Vagina (tissue), 2 donors: ENCODE measurements at places on chromosomes 1 and 21.

GRCh38 chr1:53110370-53111072 is 31.9 kb downstream of the SLC1A7 start:
- DNase-seq = no peak

GRCh38 chr1:113758631-113759332 is 504 bp downstream of the PHTF1 start:
- DNase-seq = no peak

DNA sequence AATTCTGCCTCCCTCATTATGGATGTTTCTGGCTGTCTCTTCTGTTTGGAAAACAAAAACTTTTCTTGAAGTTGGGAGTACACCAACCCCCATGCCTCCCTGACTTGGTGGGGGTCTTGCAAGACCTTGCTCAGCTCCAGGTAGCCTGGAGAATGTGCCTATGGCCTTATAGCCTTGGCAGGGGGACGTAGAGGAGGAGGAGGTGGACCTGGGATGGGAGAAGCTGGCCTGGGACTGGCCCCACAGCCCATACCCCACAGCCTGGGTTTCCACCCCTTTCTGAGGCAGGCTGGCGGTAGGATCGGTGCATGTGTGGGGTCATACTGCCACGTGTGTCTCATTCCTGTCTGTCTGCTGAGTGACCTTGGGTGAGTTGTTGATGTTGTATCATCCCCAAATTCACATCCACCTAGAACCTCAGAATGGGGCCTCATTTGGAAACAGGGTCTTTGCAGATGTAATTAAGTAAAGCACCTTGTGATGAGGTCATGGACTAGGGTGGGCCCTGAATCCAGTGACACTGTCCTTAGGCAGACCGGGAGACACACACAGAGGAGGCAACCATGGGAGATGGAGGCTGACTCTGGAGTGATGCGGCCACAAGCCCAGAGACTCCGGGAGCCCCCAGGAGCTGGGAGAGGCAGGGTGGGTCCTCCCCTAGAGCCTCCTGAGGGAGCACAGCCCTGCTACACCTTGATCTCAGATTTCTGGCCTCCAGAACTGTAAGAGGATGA is 18.5 kb downstream of the OBSCN start:
- DNase-seq = no peak

- no peak for DNase-seq
These were observed 16.8 kb upstream of the SMYD2 start for GRCh38 chr1:214264196-214264595.

DNA sequence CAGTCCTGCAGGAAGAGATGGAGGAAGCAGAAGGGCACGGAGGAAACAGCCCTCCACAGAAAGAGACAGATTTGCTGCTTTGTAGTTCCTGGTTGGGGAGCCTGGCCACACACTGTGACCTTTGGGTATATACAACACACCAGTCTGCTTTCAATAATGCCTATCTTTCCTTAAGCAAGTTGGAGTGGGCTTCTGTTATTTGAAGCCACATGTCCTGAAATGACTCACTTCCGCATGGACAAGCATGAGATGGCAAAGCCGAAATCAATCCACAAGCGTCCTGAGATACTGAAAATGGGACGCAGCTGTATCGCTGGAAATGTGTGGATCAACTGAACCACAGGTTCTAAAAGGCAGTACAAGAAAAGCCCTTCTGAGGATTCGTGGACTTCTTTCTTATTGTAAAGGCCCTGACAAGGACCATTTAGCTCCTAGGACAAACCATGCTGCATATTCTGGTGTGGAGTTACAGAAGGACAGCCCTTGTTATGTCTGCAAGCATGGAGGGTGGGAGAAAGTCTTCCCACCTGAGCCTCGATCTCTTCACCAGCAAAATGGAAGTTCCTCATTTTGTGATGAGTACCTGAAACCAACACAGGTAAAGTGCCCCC is 22.7 kb upstream of the FHAD1 start:
- DNase-seq = no peak

GRCh38 chr1:180851995-180852887 is 60.5 kb upstream of the KIAA1614 start:
- no peak for DNase-seq

DNA sequence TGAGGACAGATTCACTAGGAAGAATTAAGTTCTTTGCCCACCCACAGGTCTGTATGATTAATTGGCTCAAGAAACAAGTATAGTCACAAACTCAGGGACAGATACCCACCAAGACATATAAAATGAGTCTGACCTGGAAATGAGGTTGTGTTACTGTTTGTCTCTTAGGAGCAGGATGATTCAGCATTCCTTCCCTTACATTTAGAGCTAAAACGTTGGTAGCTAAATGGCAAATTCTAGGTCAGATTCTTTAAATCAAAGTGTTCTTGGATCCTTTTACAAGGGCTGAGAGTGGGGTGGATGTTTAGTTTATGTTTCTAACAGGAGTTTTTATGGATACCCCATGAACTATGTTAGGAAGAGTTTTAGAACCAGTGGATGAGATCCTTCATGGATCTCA is 4.7 kb downstream of the RIMKLA start:
- DNase-seq = no peak

- no peak for DNase-seq
These were observed 25.5 kb upstream of the RGS8 start for GRCh38 chr1:182709855-182710254.

GRCh38 chr1:76238094-76238628 is 163.6 kb downstream of the ST6GALNAC3 start:
- DNase-seq = no peak

DNA sequence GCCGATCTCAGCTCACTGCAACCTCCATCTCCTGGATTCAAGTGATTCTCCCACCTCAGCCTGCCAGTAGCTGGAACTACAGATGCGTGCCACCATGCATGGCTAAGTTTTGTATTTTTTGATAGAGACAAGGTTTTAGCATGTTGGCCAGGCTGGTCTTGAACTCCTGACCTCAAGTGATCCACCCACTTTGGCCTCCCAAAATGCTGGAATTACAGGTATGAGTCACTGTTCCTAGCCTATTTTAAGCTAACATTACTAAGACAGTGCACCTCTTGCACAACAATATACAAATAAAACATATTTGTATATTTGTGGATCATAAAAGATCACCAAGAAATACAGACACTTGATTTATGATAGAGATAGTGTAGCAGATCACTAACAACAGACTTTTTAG is 139.1 kb downstream of the DUSP10 start:
- DNase-seq = no peak

GRCh38 chr1:30661311-30661710 is 62.1 kb downstream of the MATN1 start:
- no peak for DNase-seq

DNA sequence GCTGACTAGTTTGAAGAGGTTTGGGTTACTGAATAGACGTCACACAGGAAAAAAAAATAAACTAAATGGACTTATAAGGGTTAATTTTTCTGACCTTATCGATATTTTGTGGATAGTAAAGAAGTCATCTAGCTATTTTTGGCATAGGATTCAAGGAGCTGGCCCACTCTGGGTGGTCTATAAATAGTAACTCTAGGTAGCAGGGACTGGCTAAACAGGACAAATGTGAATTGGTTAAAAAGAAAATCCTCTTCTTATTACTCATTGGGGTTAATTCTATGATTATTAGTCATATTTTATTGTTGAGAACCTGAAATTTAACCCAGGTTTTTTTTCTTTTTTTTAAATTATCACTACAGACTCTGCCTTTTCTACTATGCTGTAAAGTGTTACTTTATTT is 61.7 kb downstream of the ATF6 start:
- no peak for DNase-seq

GRCh38 chr1:112717263-112717873 is 2.2 kb upstream of the PPM1J start:
- DNase-seq = no peak

DNA sequence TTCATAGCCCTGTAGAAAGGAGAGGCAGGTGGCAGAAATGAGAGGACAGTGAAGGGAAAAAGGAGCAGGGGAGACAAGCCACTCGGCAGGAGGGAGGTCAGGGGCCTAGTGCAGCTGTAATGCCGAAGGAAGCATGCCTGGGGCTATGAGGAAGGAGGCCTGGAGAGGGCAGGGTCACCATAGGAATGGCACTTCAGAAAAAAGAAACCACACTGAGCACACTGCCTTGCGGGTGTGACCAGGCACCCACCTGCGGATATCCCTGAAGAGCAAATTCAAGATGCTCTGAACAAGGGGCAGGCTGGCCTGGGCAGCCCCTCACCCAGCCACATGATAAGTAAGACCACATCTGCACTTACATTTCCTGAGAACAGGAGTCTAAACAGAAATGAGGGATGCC is 104.7 kb downstream of the JAK1 start:
- no peak for DNase-seq

- no peak for DNase-seq
These were observed 12.9 kb downstream of the RGS18 start for GRCh38 chr1:192171123-192171522.

DNA sequence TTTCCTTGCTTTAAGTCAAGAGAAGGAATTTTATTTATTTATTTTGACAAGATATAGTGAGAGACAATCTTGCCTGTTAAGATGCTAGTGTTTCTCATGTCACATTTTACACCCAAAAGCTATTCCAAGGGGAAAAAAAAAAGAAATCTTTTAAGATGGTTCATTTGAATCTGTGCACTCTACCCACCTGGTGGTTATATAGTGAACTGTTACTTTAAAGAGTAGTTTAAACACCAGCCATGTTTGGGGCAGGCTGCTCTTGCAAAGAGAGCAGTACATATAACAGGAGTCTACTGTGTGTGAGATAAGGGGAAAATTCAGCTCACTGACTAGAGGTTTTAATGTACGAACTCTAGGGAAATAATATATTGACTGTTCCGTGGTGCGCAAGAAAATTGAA is 3.3 kb upstream of the ELAVL4 start:
- no peak for DNase-seq

DNA sequence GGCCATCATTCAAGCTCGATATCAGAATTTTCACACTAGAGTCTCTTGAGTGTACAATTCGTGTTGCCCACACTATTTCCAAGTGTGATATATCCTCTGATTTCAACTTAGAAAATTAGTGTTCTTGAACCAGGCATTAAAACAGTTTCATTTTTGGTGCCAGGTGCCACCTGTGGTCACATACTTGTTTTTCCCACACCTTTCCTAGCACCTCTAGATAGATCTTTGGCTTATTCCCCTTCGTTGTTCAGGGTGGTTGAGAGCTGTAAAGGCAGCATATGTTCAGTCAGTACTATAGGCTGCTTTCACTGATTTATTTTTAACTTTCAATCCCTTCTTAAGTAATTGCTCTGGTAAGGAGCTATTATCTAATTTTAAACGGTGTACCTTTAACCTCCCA is 131.1 kb downstream of the NEK7 start:
- no peak for DNase-seq

DNA sequence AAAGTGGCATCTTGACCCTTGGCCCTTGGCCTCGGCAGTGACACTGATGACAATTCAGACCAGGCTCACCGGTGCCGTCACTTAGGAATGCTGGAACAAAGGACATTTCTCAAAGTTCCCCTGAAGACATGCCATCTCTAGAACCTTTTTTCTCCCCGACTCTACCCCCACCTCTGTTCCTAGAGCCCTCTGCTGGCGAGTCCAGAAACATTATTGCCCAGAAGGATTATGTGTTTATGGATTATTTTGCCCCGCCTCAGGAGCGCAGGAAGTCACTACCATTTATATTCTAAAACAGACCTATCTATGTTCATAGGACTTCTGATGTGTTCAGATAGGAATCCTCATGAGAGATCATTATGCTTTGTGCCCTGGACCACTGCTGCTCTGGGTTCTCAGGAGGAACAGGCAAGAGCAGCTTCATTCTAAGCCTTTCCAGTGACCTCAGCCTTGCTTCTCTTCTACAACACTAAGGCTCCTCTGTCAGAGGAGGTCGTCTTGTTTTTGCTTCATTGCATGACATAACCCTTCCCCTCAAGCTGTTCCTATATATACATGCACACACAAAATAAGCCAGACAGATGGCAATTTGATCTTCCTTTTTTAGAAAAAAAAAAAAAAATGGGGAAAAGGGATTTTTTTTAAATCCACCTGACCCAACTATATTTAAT is 12.4 kb upstream of the SHISA4 start:
- no peak for DNase-seq

DNA sequence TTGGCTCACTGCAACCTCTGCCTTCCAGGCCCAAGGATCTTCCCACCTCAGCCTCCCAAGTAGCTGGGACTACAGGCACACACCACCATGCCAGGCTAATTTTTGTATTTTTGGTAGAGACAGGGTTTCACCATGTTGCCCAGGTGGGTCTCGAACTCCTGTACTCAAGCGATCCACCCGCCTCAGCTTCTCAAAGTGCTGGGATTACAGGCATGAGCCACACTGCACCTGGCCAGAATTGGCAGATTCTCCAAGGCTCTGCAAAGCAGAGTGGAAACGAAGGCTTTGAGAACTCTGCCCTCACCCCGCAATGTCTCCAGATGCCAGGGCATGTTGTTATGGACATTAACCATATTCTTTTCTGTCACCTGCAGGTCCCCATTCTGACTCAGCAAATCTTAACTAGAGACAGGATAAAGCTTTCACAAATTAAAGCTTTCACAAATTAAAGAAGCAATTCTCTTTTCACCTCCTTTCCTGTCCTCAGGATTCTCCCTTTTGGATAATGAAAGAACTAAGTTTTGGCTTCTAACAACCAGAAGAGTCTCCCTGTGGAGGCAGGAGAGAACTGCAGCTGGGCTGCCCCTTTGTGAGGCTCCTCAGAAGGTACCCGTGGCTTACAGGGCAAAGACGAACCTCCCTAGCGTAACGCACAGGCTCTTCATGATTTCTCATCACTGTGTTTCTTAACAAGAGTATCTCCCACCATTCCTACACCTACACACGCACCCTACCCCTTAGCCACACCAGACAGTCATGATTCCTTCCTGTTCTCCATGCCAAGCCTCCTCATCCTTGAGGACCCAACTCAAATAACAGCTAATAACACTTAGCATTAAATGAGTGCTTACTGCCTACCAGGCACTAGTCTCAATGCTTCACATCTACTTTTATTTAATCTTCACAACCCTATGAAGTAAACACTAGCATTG is 29.8 kb downstream of the GPA33 start:
- peak; percentile 75 for DNase-seq

GRCh38 chr1:177983482-177984135 is 13.8 kb upstream of the SEC16B start:
- DNase-seq = no peak

DNA sequence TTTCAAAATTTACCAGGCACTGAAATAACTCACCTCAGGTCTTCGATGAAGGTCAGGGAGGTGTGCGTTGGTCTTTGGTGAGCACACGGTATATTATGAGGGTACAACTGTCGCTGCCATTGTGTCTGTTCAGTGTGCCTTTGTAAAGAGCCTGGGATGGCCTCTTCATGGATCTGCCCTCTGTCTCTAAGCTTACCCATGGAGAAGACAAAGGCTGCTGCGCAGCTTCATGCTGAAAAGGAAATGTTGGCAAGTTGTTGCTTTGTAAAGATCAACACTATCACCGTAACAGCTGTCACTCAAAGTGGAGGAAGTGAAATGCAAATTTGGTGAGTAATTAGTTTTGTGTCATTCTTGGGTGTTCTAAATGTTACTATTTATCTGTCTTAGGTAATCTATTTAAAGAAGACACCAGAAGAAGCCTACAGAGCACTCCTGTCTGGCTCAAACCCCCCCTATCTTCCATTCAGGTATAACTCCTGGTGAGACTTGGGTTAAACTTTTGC is 71.6 kb downstream of the CDC14A start:
- DNase-seq = no peak
